ENCODE measurements at places on chromosomes 11 and 22.

DNA sequence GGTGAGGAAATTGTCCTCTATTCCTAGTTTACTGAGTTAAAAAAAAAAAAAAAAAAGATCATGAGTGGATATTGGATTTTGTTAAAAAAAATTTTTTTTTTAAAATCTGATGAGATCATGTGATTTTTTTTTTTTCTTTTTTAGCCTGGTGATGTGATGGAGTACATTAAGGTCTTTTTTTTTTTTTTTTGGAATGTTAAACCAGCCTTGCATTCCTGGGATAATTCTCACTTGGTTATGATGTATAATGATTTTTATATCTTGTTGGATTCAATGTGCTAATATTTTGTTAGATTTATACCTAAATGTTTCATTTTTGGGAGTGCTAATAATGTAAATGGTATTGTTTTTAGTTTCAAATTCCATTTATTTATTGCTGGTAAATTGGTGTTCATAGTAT, 43.3 kb downstream of the DDX10 start:
- DNase-seq, result no peak

GRCh38 chr11:28619846-28620540, 511.8 kb downstream of the METTL15 start:
- no peak for DNase-seq

DNA sequence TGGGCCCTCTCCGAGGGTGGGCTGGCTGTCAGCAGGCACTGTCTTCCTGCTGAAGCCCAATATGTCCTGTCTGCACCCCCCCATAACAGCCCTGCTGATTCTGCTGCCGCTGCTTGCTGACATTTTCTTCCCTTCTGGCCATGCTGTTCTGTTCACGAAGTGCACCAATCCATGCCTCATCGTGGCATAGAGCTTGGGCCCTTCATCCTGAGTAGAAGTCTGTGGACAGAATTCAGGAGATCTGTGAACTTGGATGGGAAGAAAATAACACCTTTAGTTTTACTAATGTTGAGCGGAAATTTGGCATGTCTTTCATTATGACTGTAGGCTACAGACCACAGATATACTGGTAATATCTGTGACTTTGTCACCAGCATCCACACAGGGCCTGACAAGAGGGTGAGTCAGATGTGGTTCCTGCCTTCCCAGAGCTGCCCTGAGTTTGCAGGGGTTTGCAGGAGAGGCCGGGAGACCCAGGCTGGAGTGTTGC, 14.1 kb upstream of the KIAA0930 start:
- no peak for DNase-seq

DNA sequence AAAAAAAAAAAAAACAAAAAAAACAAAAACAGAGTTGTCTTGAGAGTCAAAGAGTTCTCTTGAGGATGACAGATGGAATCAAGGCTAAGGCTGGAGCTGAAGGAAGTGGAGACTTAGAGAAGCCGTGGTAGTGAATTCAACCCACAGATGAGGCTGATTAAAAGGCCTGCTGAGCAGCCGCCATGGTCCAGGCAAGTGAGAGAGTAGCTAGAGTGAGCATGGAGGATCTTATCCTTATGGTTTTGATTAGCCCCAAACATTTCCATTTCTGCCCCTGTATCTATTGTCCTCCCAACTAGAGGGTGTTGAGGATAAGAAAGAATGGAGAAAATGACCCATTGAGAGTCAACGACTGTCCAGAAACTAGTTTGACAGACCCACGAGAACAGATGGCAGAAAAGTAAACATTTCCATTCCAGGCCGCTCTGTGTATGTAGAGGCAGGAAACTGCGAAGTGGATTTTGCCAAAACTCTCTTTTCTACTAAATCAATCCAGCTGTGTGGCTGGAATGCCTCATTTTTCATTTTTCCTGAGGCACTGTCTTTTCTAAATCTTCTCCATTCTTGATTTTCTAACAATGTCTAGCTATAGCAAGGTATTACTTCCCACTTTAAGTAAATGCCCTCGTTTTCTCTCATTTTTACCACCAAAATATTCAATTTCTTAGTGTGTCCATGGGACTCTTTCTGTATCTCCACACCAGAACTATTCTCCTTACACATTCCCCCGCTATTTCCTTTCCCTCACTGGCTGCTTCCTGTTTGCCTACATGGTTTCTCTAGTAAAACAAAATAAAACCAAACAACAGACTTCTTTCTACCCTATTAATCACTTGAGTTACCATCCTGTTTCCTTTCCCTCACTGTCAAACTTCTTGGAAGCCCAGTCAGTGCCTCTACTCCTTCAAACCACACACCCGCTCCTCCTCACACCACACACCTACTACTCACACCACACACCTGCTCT, 5.4 kb upstream of the MMP8 start:
- no peak for DNase-seq

DNA sequence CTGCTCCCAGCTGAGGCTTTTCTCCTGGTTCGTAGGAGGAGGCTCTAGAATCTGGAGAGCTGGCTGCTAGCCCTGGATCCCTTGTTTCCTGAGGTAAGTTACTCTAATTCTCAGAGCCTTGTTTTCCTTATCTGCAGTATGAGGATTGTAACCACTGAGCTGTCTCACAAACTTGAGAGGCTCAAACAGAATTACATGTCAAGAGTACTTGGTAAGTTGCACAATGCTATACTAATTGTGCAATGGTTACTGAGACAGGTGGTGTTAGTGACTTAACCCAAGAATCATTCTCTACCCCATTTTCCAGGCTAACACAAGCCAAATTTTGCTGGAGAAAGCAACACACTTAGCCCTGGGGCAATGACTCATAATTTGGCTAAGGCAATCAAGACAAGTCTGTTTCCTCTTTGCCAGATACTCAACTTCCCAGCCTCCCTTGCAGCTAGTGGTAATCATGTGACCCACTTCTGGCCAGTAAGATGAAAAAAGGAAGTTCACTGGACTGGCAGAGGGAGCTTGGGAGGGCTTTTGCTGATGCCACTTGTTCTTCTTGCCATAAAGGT, 348.0 kb downstream of the TENM4 start:
- DNase-seq, result peak; percentile 79

GRCh38 chr11:27722117-27722952, 22.1 kb upstream of the BDNF start:
- no peak for DNase-seq

- no peak for DNase-seq
These were observed 1313.6 kb downstream of the TBC1D22A start for GRCh38 chr22:48076008-48076407.

GRCh38 chr11:10990637-10991193, 132.9 kb upstream of the ZBED5 start:
- no peak for DNase-seq

DNA sequence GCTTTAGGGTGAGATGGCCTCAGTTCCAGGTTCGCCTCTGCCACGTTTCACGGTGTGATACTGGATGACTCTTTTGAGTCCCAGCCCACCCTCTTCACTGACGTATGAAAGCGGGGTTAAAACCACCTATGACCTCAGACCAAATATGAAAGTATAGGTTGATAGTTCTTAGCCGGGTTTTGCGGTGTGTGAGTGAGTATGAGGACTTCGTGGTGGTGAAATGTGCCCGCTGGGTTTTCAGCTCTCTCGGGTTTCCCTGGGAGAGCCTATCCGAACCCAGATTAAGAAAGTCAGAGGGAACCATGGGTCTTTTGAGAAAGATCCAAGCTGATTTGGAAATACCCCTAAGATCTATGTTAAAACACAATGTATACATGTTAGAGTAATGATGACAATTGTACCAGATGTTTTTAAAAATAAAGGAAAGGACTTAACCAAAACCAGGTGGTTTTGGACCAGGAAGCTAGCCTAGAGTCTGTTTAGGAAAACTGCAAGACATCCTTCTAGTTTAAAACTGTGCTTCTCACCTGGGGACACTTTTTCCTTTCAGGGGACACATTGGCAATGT, 25.8 kb upstream of the ST3GAL4 start:
- no peak for DNase-seq

Data from amniotic stem cell (primary cell).